NCI-H510A (cell line): ENCODE measurements at places on chromosomes 12 and 14.

DNA sequence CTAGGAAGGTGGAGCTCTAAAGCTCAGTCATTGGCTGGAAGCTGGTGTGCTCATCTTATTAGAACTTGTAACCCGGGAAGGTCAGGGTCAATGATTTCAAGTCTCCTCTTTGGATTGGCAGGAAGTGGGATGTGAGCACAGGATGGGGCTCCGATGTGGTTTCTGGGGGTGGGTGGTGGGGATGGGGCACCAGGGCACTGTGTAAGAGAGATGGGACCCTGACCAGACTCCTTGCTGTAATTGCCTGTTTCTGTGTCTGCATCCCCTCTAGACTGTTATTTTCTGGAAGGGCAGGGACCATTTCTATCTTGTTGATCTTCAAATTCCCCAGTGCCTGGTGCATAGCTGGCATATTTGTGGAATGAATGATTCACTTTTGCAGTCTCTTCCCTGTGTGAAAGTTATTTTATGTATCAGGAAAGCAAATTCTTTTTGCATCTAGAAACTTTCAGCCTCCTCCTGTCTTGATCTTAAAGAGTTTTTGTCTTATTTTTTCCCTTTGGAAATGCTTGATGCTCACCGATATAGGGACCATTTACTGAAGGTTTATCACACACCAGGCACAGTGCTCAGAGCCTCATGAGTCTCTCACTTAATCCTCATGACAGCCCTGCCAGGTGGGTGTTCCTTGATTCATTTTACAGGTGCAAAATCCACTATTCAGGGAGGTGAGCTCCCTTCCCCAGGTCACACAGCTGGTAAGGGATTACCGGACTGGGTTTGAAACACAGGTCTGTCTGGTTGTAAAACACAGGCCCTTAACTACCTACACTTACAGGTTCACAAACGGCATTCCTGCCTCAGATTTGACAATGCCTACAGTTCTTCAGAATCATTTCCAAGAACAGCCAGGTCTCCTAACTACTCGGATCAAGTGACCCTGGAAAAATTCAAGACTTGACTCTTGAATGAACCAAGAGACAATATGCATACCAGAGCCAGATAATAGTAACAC is 86.9 kb upstream of the IGF1 start:
- no peak for DNase-seq

GRCh38 chr12:63020269-63020668 is 85.3 kb upstream of the PPM1H start:
- no peak for DNase-seq

- peak; percentile 48 for DNase-seq
Observed at GRCh38 chr14:98368221-98368620, 903.8 kb downstream of the BCL11B start.

- DNase-seq = no peak
Observed at GRCh38 chr14:92412912-92413311, 89.9 kb downstream of the SLC24A4 start.

DNA sequence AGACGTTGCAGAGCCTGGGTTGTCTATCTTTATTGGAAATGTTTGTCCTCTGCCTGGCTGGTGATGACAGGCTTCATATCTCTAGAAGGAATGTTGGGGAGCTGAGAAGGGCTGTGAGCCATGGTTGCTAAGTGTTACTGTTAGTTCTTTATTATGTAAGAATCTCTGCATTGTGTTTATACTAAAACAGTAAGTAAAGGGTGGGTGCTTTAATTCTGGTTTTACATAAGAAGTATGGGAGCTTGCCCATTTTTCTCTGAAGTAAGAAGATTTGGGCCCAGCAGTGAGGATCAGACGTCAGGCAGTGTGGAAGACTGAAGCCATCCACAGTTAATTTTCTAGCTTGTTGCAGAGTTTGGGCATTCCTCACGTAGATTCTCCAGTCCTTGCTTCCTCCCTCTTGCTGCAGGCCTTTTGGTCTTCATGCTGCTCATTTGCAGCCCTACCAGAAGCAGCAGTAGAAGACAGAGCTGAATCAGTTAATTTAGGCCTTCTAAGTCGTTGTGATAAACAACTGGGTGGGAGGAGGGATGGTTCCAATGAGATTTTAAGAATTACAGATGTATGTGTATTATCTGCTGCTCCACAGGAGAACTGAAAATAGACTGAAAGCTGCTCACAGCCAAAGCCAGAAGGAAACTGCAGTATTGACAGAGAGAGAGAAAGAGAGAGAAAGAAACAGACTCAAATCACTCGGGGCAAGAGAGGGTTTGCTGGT is 21.4 kb downstream of the WNT5B start:
- DNase-seq = no peak

- no peak for DNase-seq
Observed at GRCh38 chr14:49982501-49982951, 89.6 kb downstream of the ARF6 start.

GRCh38 chr14:100910888-100911664 is 7.6 kb upstream of the RTL1 start:
- DNase-seq = no peak

GRCh38 chr14:104134061-104134965 is 4.1 kb upstream of the KIF26A start:
- no peak for DNase-seq

DNA sequence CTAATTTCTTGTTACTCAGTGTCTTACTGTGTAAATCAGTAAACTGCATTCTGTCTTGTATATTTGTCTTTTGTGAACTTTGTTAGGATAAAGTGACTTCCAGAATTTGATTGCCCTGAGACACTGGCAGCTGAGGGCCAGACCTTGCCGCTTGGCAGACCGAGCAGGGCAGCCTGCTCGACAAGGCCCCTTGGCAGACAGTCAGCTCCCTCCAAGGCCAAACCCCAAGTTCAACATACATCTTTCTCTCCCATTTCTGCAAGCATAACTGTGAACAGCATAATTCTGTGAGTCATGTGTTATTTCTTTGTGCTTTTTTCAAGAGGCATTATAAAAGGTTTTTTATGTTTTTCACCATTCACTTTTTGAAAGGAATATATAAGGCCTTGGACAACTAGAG is 39.2 kb upstream of the BMAL2 start:
- no peak for DNase-seq

- no peak for DNase-seq
Observed at GRCh38 chr12:125110641-125111360, 45.6 kb downstream of the AACS start.

DNA sequence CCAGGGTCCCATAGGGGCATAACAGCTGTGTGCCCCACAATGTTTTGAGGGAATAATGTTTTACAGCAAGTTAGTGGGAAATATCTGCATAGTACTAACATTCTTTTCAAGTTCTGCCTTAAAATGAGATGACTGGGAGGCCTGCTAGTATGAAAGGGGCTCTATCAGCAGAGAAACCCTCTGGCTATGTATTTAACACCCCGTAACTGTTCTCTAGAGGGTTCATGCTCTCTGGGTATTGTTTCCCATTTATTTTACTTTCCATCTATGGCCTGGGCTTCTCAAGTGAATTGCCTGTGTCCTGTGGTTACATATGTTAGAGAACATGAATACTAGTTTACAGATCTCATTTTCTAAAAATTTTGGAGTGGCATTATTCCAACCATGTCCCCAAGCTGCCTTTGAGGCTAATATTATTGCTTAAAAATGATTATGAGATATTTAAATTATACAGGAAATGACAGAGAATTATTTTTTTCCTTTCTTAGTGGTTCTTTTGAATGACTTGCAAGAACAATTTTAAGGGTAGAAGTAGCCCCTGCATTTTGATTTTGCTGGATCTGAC is 37.5 kb downstream of the GNG2 start:
- no peak for DNase-seq

GRCh38 chr14:31207287-31207754 is 272 bp downstream of the HECTD1 start:
- peak; percentile 52 for DNase-seq

- no peak for DNase-seq
Observed at GRCh38 chr12:83527810-83528209, 841.1 kb downstream of the TMTC2 start.

GRCh38 chr14:95649230-95649629 is 37.0 kb upstream of the TCL1B start:
- no peak for DNase-seq

DNA sequence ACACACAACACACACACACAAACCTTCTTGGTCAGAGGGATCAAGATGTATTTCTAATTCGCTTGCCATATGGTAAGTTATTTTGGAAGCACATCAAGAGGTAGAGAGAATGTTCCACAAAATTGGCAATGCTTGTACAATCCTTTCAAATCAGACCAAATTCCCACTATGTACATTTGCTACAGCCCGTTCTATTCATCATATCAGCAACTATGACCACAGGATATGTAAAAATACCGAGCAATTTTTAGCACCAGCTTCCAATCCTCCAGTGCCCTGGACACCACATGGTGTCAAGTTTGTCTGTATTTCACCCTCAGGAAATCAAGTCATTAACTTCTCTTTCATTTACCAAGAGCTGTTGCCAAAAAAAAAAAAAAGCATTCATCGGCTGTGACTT is 21.2 kb downstream of the TBX5 start:
- DNase-seq = no peak

DNA sequence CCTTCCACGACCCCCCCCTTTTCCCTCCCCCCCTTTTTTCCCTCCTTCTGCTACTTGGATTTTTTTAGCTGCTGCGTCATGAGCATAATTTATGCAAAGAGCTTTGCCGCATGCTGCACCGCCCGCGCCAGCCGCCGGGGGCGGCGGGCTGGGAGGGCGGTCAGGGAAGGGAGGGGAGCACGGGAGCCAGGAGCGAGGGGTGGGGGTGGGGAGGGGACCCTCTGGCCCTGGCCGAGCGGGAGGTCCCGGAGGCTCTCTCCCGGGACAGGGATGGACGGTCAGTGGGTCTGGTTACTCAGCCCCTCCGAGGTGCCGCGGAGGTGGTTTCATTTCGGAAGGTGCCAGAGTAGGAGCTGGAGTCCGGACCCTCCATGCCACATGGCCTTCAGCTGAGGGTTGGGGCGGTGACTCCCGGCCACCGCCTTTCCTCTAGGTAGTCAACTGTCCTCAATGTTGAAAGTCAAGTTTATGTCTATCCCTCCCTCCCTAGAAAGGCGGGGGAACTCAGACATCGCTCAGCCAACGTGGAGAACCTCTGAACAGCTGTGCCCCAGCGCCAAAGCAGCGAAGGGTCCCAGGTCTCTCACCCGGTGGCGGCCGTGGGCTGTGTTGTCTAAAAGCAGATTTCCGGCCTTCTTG is at the start of gene POU6F1:
POU6F1 (minus strand) TSS at position 95 of the 639 bp plus-strand sequence. CDS start 11,226 bp downstream, outside the sequence.
- DNase-seq = peak; percentile 66

- DNase-seq = no peak
Observed at GRCh38 chr12:2110127-2110526, 57.3 kb downstream of the CACNA1C start.

- DNase-seq = no peak
Observed at GRCh38 chr12:41612892-41613557, 424.9 kb downstream of the PDZRN4 start.
